ENCODE measurements at places on chromosomes 3 and 15.

GRCh38 chr15:25849157-25849921 lies 13.8 kb downstream of the ATP10A start:
- DNase-seq: no peak
- peaks cover 4% of the 10 kb centered on the region for H3K4me1 ChIP-seq
- no peaks in the 10 kb centered on the region for H3K27me3 ChIP-seq
- no peak overlapping the region for H3K4me3 ChIP-seq
- H3K27ac ChIP-seq: no peak overlapping the region

- H3K36me3 ChIP-seq: no peaks in the 10 kb centered on the region
- no peak overlapping the region for H3K27ac ChIP-seq
- no peak for DNase-seq
- no peak overlapping the region for H3K4me3 ChIP-seq
- no peaks in the 10 kb centered on the region for H3K4me1 ChIP-seq
Measured at GRCh38 chr15:99845009-99845408, 111.8 kb upstream of the LYSMD4 start.

- no peaks in the 10 kb centered on the region for H3K27me3 ChIP-seq
- H3K4me1 ChIP-seq: no peaks in the 10 kb centered on the region
- no peaks in the 10 kb centered on the region for H3K36me3 ChIP-seq
- no peak overlapping the region for H3K27ac ChIP-seq
- no peak for DNase-seq
- no peak overlapping the region for H3K4me3 ChIP-seq
Measured at GRCh38 chr3:117681619-117682018, 972.0 kb downstream of the TUSC7 start.

DNA sequence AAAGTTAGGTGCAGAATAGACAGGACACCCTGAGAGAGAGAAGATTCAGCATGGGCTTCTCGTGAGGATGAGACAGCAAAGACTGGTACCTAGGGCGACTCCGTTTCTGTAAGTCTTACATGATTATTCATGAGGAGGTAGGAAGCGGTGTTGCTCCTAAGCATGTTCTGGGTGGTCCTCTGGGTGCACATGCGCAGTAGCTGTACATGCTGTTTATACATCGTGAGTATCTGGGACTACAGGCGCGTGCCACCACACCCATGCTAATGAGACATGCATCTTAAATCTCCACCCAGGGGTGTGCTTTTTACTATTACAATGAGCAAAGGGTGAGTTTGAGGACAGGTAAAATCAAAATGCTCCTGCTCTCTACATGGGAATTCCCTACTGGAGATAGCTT lies 12.3 kb downstream of the ALPK3 start:
- H3K36me3 ChIP-seq: peaks cover 19% of the 10 kb centered on the region
- H3K27me3 ChIP-seq: no peaks in the 10 kb centered on the region
- no peak overlapping the region for H3K4me3 ChIP-seq
- no peak for DNase-seq

DNA sequence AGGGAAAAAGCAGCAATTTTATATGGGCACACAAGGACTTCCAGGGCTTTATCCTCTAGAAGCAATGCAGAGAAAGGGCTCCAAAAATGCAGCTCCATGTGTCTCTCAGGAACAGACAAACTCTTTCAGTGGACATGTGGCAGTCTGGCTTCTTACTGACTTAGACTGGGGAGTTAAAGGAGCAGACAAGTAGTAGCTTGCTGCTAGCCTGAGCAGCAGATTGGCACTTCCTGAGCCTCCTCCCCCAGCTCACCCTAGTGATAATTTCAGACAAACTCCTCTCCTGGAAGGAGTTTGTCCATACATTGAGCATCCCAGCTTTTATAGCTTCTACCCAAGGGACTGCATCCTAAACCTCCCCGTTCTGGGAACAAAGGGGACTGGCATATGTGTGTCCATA lies 101.7 kb upstream of the MANF start:
- DNase-seq: no peak
- H3K36me3 ChIP-seq: no peaks in the 10 kb centered on the region
- no peaks in the 10 kb centered on the region for H3K27me3 ChIP-seq
- H3K27ac ChIP-seq: no peak overlapping the region
- H3K4me1 ChIP-seq: no peaks in the 10 kb centered on the region

DNA sequence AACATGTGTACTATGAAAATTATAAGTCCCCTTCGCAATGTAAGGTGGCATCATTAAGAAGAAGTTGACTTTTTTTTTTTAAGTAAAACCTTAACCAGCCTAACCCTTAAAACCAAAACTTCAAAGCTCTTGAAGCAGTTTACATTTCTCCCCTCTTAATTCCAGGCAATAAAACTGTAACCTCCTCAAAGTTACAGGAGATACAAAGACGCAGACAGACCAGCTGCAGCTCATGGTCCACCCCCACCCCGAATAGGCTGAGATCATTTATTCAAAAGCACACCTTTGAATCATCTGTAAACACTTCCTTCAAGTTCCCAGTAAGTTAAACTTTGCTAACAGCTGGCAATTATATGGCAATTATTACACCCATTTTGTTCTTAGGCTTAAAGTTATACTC lies 414.5 kb downstream of the ERC2 start:
- no peak overlapping the region for H3K27ac ChIP-seq
- no peaks in the 10 kb centered on the region for H3K27me3 ChIP-seq
- no peak for DNase-seq
- H3K4me1 ChIP-seq: peaks cover 6% of the 10 kb centered on the region

All from iPS DF 6.9 (cell line).